ENCODE measurements at places on chromosomes 12 and 14.

- no peak for DNase-seq
Observed at GRCh38 chr12:101859664-101860607, 17.4 kb upstream of the DRAM1 start.

DNA sequence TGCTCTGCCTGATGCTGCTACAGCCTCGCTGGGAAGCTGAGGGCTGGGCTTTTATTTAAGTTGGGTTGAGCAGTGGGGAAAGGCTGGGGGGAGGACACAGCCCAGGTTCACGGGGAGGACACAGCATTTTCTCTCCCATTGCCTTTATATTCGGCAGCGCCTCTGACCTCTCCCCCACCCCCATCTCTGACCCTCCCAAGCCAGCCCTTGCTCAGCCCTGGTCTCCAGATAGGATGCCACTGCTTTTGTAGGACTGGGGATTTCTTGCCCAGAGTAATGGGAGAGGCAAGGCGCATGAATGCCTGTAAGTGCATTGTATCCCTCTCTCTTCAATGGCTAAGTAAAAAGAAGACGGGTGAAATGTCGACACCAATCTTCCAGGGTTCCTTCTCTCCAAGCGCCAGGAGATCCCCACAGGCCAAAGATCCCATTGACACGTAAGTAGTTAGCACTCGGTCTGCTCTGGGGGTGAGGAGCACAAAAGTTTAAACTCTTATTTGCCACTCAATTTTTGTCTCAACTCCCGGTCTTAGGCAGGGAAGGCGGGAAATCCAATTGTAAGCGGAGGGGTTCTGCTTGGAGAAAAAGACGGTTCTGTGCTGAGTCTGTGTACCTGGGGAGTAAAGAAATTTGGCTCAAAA lies 4.6 kb downstream of the HOXC4 start:
- DNase-seq = no peak

- no peak for DNase-seq
Observed at GRCh38 chr12:3602488-3602887, 111.5 kb downstream of the PRMT8 start.

GRCh38 chr12:97131220-97131981 lies 224.3 kb downstream of the NEDD1 start:
- DNase-seq = no peak

GRCh38 chr12:93807354-93807753 lies 130.2 kb downstream of the CRADD start:
- DNase-seq = no peak

- no peak for DNase-seq
Observed at GRCh38 chr12:131399000-131399399, 311.9 kb upstream of the SFSWAP start.

DNA sequence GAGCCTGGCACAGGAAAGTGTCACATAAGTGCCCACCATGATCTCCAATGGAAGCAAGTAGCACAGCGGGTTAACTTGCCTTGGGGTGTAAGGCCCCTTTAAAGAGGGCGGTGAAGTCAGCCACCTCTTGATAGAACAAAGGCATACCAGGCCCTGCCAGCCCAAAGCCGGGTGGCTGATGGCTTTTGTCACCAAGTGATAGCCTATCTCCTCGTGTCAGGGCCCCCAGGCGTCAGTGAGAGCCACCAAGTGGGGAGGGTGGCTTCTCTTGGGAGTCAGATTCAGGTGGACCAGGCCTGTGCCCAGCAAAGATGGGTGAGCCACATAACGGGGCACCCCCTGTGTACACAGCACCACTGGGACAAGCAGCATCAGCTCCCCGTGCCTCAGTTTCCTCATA lies 8.3 kb upstream of the MYL2 start:
- DNase-seq = no peak

DNA sequence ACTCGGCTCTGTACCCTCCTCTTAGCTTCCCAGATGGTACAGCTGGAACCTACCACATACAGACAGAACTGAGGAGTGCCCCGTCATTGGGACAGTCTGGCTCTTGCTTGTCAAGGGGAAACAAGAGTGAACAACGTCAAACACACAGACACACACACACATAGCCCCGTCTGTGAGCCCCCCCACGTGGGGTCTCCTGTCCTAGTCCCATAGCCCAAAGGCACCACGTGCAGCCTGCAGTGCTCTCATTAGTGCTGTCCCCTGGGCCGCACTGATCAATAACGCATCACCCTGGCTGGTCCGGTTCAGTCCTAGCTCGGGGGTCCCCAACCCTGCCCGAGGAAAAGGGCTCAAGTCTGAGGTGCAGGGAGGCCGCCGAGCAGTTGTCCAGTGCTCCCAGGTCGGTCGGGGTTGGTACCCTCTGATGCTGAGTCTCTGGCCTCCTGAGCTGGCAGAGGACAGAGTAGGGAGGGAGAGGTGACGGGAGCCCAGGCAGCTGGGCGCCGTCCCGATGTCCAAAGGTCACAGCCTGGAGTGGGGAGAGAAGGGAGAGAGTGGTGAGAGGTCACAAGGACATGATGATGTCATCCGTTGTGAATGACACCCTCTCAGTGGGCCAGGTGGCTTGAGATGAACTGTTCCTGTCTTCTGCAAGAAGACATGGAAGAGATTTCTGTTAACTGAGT lies 105.4 kb upstream of the NOS1 start:
- no peak for DNase-seq

- no peak for DNase-seq
Observed at GRCh38 chr12:47280543-47281300, 201.0 kb upstream of the AMIGO2 start.

DNA sequence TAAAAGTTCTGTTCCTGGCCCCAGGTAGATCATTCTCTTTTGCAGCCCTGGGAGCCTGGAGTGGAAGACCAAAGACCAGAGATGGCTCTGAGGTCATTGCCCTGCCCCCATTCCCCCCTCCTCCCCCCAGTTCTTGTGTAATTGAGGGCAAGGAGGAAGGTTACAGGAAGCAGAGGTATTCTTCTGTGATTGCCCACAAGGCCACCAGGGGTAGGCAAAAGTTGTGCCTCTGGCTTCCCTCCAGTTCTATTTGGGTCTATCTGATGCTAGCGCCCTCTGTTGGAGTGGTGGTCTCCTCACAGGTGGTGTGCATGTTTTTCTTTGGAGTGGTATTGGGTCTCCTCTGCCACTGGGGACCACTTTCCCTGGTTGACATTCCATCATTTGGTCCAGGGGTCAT lies 41.2 kb upstream of the CRY1 start:
- peak; percentile 16 for DNase-seq

GRCh38 chr12:117334051-117334450 lies 27.4 kb downstream of the NOS1 start:
- DNase-seq = no peak

GRCh38 chr14:94682736-94683135 lies 70.5 kb downstream of the SERPINA3 start:
- DNase-seq = no peak

DNA sequence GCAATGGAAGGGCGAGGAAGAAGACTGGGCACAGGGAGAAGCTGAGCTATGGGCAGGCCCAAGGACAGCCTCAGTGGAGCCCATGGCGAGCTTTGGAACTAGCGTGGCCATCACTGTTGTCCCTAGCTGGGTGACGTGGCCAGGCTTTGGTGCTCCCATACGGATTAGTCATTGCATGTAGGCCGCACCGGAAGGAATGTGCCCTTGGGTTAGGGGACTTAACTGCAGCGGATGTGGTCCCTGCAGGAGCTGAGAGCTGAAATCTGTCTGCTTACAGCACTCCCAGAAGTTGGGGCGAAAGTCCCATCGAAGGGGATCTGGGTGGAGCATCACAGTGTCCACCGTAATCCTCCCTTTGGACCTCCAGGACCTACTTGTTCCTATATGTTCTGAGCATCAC lies 133.7 kb downstream of the PAPOLA start:
- no peak for DNase-seq

- no peak for DNase-seq
Observed at GRCh38 chr12:12138203-12139154, 67.7 kb downstream of the BCL2L14 start.

- no peak for DNase-seq
Observed at GRCh38 chr14:69360438-69361108, 37.5 kb downstream of the ERH start.
